Renal pelvis (tissue), 12 donors: ENCODE measurements at places on chromosomes 4 and X.
A peak's percentile ranks its signal among the peaks of the same experiment; 100 is the strongest.

DNA sequence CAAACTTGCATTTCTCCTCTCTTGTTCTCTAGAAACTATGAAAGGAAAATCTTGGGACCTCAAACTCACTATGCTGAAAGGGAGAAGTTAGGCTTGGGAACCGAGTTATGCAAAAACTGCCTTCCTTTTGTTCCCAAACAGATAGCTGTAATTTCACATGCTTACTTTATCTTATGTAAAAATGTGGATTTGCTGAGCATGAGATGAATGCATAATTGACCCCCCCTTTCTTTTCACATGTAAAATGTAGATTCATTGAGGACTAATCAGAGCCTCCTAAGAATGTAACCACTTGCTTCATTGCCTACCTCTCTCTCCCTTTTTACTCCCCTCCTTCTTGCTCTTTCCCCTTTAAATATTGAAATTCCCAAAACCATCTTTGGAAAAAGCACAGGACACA is 18.0 kb downstream of the TBC1D9 start:
- DNase-seq, result no peak

DNA sequence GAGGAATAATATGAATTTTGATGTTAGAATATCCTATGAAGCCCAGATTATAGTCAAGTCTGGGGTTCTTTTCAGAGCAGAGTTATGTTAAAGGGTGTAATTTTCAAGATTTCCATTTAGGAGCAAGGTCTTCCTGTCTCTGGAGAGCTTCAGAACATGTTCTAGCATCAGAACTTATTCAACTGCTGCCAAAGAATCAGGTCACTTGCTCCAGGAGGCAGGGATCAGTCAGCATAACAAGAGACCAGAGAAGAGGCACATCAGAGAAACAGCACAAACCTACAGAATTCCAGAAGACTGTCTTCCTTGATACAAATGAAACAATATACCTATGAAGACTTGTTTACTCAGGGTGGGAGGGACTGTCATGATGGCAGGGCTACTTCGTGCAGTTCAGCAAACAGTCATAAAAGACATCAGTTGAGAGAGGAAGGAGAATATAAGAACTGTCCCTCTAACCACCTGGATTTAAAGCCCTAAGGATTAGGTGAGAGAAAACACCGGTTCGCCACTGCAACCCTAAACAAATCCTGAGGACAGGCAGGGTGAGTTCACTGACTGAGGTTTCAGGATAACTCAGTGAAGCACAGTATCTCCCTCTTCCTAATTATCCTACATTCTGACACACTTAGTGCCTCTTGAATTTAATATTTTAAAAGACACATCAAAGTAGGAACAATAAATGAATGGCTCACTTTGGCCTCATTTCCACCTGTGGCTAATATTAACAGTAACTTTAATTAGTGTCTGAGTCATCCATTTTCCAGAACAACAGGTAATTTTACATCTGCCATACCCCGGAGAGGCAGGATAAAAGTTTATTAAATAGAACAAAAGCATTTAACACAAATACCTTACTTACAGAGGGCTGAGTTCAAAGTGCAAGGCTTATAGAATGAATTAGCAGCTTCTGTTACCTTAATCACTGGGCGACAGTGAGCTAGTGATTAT is 93.0 kb downstream of the HDAC8 start:
- DNase-seq, result no peak

DNA sequence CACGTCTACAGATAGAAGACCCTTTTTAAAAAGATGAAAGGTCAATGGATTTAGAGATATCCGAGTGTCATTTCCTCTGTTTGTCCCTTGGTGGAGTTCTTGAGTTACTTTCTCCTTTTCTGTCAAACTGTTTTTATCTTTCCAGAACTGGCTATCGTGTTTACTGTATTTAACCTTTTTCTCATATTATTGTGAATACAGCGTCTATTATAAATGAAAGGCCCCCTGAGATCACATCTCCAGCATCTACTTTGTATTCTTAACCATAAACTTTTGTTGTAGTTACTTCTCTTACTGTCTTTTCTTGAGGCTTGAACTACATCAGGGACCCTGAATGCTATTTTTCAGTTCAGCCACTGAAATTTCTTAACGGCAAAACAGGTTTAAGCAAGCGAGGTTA is 4.0 kb upstream of the PCDH7 start:
- DNase-seq, result peak; percentile 44

GRCh38 chr4:130233377-130234047 is 1137.6 kb downstream of the C4orf33 start:
- DNase-seq, result no peak

- no peak for DNase-seq
These were observed 10.0 kb downstream of the GPR82 start for GRCh38 chrX:41733939-41734338.

DNA sequence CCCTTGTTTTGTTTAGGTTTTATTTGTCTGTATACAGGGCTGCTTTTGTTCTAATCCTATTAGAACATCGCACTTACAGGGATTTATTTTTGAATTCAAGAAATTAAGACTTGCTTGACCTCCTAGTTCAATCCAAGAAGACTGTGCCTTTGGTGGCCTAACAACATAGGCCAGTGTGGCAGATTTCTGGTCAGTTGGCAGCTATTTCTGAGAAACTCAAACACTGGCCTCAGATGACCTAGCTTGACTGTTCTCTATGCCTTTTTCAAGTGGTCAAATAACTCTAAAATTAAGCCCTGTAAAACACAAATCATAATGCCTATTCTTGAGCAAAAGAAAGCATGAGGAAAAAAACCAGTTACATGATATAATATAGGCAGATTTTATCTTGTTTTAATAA is 89.3 kb upstream of the GPR34 start:
- no peak for DNase-seq

GRCh38 chr4:46878641-46879040 is 30.4 kb downstream of the COX7B2 start:
- no peak for DNase-seq

- no peak for DNase-seq
These were observed 511.8 kb downstream of the TRAM1L1 start for GRCh38 chr4:116573540-116573939.

GRCh38 chrX:127038065-127038464 is 218.5 kb downstream of the PRR32 start:
- peak; percentile 7 for DNase-seq

GRCh38 chr4:40934676-40935075 is 184.9 kb downstream of the NSUN7 start:
- no peak for DNase-seq

- DNase-seq, result no peak
These were observed 60.6 kb downstream of the PHOX2B start for GRCh38 chr4:41687971-41688370.

GRCh38 chrX:37785569-37785968 is 5.7 kb downstream of the CYBB start:
- no peak for DNase-seq

- no peak for DNase-seq
These were observed 65.6 kb upstream of the BLTP1 start for GRCh38 chr4:122086338-122087065.

DNA sequence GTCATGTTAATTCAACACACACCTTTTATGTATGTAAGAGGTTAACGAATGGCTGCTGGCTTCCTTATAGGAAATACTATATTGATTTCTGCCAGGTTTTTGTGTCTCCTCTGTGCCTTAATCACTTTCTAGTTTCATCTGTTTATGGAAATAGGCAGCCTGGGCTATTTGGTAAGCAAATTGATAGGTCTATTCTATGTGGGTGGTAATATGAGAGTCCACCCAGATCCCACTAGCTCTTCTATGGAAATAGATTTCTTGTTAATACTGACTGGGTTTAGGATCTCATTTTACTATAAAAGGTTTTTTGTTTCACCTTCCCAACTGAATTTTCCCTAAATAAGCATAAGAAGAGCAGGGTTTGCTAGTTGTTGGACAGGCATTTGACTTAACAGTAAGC is 4.1 kb downstream of the BMX start:
- DNase-seq, result no peak

DNA sequence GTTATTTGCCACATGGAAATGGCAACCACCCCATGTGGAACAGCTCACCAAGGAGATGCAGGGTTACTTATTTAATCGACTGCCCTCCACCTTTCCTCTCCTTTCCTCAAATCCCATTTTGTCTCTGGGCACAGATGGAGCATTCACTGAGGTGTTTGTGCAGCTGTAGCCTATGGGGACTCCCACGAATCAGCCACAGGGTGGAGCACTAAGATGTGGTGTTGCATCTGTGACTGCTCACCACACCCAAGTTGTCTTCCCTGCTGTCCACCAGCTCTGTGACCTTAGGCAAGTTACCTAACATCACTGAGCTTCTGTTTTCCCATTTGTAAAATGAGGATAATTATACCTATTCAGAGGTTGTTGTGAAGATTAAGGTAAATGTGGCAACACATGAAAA is 252.4 kb upstream of the CPEB2 start:
- DNase-seq, result no peak

- no peak for DNase-seq
These were observed 210.0 kb downstream of the SPANXN3 start for GRCh38 chrX:143306991-143307937.

DNA sequence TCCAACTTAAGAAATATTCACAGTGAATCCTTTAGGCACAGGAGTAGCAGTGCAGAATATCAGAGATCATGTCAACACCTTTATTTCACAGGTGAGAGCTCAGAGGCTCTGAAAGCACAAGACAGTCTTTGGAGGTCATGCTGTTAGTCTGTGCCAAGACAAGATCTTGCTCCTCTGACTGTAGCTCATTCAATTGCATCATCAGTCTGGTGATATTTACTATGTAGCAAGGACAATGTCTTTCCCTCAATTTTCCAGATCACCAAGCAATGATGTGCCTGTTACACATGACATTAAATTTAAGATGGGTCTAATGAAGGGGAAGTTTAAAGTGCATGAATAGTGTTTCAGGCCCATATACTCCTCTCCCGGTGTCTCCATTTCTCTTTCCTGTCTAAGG is 277.5 kb downstream of the IL15 start:
- DNase-seq, result peak; percentile 45

GRCh38 chr4:153816542-153816941 is 27.7 kb upstream of the SFRP2 start:
- no peak for DNase-seq

DNA sequence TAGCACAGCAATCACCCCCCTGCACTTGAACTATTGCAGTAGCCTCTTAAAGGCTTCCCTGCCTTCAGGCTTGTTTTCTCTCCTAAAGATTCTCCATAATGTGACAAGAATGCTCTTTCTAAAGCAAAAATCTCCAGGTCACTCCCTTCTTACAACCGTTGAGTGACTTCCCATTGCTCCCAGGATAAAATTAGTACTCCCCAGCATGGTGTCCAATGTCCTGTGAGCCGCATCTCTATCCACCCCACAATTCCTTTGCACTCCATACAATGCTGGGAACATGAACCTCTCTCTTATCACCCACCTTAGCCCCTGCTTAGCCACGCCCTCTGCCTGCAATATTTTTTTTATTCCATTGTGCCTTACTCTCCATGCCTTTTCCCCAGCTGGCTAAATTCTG is 85.7 kb upstream of the SHISA3 start:
- DNase-seq, result no peak

GRCh38 chr4:104128850-104129213 is 365.9 kb downstream of the CXXC4 start:
- DNase-seq, result peak; percentile 10

DNA sequence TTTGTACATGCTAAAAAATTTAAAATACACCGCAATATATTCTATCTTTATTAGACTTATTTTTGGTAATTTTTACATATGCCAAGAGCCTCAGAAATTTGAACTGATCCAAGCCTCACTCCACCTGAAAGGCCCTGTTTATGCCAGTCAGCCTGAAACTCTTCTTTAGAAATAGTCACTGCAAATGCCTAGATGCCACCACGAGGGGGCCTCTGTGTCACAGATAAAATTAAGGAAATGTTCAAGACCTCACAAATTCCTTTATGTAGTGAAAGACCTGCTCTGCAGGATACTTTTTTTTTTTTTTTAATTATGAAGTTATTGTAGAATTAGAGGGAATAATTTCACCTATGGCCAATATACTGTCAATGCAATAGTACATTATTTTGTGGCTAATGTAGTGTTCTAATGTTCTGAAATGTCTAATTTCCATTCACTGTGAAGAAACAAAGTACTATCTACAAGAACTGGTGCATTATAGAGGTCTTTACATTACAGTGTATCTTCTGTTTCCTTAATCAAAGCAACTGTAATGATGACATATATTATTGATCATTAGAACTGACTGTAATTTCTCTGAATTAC is 69.8 kb downstream of the DTHD1 start:
- DNase-seq, result peak; percentile 52

DNA sequence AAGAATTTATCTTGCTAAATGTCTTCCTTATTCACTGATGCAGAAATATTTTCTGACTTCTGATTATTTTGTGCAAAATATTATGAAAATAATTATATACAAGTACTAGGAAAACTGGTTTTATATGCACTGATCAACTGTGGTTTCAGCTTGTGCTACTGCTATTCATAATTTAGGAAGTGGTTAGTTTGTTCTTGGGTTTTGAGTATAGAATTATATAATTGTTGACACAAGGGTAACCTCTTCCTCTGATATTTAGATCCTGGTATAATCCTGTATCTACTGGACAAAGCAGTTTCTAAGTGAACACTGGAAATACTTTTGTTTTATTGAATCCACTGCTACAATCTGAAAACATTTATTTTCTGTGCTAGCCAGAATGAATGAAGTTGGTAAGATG is 182.8 kb downstream of the PDGFC start:
- DNase-seq, result no peak

GRCh38 chrX:71514367-71515037 is 18.4 kb upstream of the OGT start:
- DNase-seq, result no peak

DNA sequence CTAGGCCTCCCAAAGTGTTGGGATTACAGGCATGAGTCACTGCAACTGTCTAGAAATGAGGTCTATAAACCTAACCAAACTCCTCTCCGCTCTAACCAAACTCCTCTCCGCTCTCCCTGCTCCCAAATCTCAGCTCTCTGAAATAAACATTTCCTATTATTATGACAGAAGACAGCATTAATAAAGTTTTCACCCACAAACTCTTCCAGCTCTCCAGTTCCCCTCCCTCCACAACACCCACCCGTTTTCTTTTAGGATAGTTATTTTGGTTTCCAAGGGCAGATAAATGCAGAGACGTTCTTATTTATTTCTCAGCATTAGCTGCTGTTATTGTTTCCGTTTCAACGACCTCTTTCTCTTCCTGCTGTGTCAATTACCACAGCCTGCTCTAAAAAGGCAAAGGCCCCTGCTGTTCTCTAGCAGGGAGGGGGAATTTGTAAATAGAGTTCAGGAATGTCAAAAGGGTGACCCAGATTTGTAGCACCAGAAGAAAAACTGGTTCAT is 13.3 kb upstream of the SCD5 start:
- DNase-seq, result peak; percentile 36

DNA sequence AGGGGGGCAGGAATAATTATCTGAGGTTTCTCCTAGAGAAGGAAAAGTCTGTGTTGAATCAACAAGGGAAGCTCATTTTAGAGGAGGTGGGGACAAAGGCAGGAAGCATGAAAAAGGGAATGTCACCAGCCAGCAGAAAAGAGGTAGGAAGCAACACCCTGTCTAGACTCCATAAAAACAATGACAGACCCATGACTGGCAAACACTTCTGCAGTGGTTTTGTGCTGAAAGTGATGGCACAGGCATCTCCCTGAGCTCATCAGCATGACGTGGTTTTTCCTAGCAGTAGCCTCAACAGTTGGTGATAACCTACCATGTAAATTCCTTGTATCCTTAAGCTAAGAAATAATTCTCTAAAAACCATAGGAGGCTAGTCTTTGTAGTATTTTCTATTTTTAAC is 110.7 kb upstream of the GALNT7 start:
- DNase-seq, result no peak

GRCh38 chr4:53629296-53629695 is 38.0 kb upstream of the LNX1 start:
- no peak for DNase-seq
